ENCODE measurements at places on chromosomes 3 and 15.

GRCh38 chr3:159938714-159939113, 49.9 kb upstream of the IL12A start:
- DNase-seq, result no peak

- no peak for DNase-seq
Measured at GRCh38 chr3:11724615-11725339, 81.1 kb upstream of the VGLL4 start.

DNA sequence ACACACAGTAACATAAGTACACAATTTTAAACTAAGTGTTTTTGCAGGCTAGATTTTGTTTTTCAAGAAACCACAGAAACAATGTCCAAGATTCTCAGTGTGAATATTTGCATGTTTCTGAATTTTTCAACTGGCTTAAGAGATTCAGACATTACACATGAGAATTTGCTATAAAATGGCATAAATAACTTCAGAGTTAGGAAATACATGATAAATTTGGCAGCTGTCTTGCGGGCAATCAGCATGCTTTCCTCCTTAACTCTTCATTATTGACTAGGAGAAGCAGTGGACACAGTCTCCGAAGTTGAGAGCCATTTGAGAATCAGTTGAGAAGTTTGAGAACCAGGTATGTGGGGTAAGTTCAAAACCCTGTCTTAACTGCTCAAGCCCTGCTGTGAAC, 625.6 kb upstream of the SGO1 start:
- DNase-seq, result no peak

GRCh38 chr3:192747145-192747544, 19.8 kb upstream of the FGF12 start:
- no peak for DNase-seq

- no peak for DNase-seq
Measured at GRCh38 chr3:100803711-100804110, 94.4 kb downstream of the TFG start.

DNA sequence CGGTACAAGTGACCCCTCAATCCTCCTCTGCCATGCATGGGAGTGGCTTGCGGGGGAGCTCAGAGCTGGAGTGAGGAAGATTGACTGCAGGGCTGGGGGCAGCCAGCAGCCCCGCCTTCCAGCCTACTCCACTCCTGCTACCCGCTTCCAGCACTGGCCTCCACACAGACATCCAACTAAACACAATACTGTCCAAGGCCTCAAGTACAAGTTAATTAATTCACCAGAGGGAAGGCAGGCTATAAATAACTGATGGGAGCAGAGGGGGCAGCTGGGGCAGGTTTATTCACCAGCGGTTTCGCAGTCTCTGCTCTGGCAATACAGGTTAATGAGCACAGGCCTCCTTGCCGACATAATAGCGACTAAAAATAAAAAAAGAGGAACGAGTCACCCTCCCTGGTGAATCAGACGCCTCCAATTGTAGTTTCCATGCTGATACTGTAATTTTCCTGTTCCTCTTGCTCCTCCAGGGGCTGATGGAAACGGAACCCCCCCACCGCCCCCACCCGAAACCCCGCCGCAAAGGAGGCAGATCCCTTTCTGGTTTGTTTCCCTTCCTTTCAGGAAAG, 166.4 kb upstream of the TLE3 start:
- no peak for DNase-seq

DNA sequence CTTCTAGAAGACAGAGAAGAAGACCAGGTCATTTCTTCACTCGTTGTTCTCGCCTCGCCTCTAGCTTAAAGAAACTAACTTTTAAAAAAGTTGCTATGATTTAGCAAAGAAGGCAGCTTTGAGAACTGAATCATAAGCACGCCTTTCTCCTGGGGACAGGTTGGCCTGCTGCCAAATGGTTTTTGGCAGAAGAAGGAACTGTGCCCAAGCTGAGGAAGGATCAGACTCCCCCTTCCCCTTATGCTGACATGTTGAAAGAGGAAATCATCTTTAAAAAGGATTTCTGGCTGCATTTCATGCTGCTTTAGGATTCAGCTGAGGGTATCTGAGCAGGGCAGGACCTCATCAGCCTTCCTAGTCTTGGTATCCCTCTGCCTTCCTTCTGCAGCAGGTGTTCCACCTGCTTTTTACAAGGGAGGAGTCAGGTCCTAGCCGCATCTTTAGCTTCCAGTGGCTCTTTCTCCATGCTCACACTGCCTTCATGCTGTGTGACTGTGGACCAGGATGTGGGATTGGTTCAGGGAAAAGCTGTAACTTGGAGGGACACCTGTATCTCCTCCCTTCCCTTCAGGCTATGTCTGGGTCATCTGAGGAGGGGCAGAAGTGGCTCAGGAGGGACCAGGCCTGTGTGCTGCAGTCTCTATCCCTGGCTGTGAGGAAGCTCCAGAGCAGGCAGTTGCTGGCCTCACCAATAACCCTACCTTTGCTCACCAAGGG, 34.1 kb upstream of the HACD2 start:
- no peak for DNase-seq

GRCh38 chr15:74782259-74783071, 585 bp downstream of the CSK start:
- peak; percentile 56 for DNase-seq

- no peak for DNase-seq
Measured at GRCh38 chr3:177795859-177796258, 598.6 kb upstream of the TBL1XR1 start.

DNA sequence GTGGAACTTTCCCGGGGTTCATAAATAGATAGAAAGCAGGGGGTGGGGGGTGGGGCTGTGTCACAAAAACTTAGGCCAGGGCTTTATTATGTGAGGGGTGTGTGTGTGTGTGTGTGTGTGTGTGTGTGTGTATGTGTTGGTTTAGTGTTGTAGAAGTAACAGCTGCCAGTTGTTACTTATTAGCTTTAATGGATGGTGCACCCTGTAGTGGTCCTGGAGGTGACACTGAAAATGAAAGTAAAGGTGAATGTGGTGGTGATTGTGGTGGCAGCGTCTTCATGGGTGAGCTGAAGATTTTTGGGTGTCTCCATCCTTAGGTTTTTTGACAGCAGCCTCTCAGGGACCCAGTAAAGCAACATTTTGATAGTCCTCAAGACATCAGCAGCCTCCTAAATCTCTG, 449.9 kb downstream of the PDCD6IP start:
- no peak for DNase-seq

DNA sequence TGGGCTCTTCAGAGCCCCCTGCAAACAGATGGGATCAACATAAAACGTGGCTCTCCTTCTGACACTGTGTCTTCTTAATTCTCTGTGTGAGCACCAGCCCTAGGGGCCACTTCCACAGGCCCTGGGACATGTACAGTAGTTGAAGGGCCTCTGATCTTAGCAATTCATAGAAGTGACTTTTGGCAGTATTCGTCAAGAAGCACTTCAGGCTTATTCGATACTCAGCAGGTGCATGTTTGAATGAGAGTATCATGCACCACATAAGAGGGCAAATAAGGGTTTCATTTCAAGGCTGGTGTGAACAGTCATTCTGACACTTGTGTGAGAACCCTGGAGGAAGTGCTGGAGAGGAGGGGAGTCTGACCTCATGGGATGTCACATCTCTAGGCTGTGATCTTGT, 113.9 kb downstream of the GABRG3 start:
- DNase-seq, result no peak

DNA sequence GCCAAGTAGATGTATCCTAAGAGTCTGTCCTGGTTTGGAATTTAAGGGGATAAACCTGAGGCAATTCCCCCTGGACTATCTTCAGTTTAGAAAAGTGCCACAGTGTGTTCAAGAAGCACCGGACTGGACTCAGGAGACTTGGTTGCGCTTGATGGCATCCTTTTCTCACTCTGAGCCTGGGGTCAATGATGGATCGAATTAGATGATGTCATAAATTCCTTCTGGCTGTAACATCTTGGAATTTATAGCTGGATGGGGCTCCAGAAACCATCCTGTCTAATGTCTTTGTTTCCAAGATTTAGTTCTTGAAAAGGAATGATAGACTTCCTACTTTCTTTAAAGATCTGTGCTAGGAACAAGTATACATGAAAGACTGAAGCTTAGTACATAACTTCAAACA, 280.6 kb downstream of the LPP start:
- no peak for DNase-seq

- DNase-seq, result no peak
Measured at GRCh38 chr15:59549301-59550185, 62.0 kb upstream of the GCNT3 start.

DNA sequence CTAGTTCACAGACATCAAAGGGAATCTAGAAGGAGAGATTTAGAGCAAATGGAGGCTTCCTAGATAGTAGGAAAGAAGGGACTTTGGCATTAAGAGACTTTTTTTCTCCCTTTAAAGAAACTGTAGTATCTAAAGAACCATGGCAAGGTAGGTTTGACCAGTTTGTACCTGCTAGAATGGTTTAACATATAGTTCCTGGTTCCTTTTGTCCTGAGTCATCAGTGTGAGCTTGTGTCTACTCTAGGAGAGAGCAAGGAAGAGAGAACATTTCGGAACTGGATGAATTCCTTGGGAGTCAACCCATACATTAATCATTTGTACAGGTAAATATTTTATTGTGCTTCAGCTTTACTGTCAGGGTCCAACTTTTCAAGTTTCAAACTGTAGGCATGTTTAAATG, 29.6 kb upstream of the TRPC1 start:
- DNase-seq, result no peak

DNA sequence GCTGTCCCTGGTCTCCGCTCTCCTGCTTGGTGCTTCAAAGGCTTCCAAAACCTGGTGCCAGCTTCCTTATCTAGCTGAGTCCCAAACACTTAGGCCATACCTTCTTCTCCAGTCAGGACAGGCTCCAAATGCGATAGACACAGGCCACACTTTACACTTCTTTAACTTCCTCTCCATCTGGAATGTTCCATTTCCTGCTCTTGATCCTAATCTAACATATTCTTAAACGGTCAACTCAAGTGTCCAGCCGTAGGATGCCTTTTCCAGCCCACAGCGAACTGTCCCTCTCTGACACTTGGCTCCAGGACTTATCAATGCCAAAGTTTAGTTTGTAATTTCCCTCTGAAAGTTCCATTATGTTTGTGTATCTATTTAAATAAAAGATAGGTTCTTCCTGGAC, 19.2 kb upstream of the PLA2G4F start:
- no peak for DNase-seq

DNA sequence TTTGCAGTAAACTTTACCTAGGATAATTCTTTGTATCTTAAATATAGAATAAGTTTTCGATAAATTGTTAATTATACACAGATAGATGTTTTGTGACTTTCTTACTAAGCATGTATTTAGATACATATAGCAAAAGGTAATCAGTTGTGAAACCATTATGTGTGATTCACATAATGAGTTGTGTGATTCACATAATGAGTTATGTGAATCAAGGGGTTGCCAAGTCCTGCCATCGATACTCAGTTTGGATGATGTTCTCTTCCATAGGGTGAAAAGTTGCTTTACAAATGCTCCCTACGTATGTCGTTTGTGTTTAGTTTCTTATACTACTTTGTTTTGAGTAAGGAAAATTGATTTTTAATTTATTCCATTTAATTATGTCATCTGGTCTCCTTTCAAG, 682.1 kb downstream of the MECOM start:
- DNase-seq, result no peak

DNA sequence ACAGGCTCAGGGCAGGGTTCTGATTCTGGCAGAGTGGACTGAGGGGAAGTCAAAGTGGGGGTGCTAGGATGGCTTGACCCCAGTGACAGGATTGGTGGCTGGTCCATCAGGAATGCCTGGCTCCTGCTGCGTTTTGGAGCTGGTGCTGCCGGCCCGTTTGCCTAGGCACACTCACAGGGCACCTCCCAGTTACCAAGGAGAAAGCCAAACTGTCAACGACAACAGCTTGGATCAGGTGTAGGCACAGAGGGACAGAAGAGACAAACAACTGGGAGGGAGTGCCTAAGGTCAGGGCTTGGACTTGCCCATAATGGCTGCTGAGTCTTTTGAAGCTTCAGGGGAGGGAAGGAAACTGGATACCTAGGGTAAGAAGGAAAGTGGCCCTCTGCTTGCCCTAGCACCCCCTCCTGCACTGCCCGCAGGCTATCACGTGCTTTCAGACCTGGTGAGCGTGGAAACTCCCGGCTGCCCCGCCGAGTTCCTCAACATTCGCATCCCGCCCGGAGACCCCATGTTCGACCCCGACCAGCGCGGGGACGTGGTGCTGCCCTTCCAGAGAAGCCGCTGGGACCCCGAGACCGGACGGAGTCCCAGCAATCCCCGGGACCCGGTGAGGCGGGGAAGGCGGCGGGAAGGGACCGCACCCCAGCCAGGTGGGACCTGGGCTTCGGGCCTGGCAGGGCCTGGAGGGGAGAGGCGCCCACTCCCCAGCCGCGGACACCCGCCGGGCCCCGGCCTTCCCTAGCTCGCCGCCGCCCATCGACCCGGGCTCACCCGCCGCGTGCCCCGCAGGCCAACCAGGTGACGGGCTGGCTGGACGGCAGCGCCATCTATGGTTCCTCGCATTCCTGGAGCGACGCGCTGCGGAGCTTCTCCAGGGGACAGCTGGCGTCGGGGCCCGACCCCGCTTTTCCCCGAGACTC, 5.1 kb downstream of the DUOX1 start:
- no peak for DNase-seq

GRCh38 chr3:129461022-129461421, 21.0 kb downstream of the IFT122 start:
- DNase-seq, result no peak

DNA sequence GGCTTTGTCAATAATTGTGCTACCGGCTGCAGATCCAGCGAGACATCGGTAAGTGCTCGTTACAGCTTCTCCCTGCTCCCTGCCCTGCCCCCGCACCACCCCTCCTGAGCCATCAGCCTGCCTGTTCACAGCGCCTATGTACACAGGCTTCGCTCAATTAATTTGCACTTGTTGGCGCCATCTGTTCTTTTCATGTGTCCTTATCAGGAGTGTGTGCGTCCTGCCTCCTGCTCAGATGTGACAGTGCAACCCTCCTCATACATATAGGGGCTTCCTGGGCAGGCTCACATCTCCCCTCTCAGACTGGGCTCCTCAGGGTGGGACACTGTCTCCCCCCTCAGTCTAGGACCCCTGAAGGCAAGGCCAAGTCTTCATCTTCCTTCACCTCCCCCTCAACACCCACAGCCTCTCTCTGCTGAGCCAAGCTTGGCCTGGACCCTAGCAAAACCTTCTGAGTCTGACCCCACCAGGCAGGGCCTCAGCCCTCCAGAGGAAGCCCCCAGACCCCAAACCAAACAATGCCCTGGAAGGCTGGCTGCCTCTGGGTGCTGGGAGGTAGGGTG, 54.9 kb downstream of the CYP11A1 start:
- DNase-seq, result no peak

DNA sequence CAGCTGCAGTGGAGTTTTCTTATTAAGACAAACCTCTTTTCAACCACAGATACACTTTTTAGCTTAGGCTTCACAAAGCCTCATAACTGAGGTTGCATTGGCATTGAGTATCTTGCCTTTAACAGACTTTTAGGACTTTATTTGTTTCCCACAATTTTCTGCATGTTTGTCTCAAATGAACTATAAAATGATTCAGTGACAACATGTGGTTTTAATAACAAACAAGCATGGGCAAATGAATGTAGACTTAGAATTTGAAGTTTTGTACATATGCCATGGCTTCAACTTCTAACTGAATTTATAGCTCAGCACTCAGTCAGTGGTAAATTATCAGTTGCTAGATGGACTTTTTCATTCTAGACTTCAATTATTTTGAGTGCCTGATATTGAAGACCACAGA, 101.6 kb downstream of the SLC25A26 start:
- DNase-seq, result no peak

- DNase-seq, result no peak
Measured at GRCh38 chr3:5572168-5572567, 384.7 kb downstream of the EDEM1 start.
